ENCODE measurements at places on chromosomes 11 and 22. TPM values are rescaled to one million over a fixed set of nuclear protein-coding genes. Genes with fewer than 3 reads are reported as not detected.

SHANK3 gene
- total RNA-seq = 0.61 TPM

MAPK1 gene
- total RNA-seq = 71.1 TPM

ACTN3 gene
- total RNA-seq = 0.05 TPM

- peaks cover 12% of the 10 kb centered on the region for H3K4me1 ChIP-seq
- no peak overlapping the region for H3K4me3 ChIP-seq
- no peak for DNase-seq
- H3K36me3 ChIP-seq = no peaks in the 10 kb centered on the region
- H3K27ac ChIP-seq = no peak overlapping the region
Measured at GRCh38 chr11:121368364-121369240, 76.0 kb downstream of the SC5D start.

DNA sequence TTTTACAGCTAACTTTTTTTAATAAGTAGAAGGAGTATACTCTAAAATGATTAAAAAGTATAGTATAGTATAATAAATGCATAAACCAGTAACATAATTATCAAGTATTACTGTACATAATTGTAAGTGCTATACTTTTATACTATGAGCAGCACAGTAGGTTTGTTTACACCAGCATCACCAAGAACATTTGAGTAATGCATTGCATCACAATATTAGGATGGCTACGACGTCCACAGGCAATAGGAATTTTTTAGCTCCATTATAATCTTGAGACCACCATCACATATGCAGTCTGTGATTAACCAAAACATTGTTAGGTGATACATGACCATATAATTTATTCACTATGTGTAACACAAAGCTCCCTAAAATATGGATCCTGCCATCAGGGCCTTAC, 20.4 kb downstream of the RNF141 start:
- peaks cover 13% of the 10 kb centered on the region for H3K36me3 ChIP-seq
- no peak for DNase-seq
- H3K4me3 ChIP-seq = no peak overlapping the region
- peaks cover 11% of the 10 kb centered on the region for H3K4me1 ChIP-seq
- no peaks in the 10 kb centered on the region for H3K27me3 ChIP-seq

GRCh38 chr22:28810821-28811491, 10.6 kb upstream of the XBP1 start:
- peak; percentile 69 for DNase-seq
- H3K4me1 ChIP-seq = peaks cover 38% of the 10 kb centered on the region
- H3K27me3 ChIP-seq = no peaks in the 10 kb centered on the region
- H3K36me3 ChIP-seq = no peaks in the 10 kb centered on the region
- H3K4me3 ChIP-seq = peak overlapping the region; percentile 40

DNA sequence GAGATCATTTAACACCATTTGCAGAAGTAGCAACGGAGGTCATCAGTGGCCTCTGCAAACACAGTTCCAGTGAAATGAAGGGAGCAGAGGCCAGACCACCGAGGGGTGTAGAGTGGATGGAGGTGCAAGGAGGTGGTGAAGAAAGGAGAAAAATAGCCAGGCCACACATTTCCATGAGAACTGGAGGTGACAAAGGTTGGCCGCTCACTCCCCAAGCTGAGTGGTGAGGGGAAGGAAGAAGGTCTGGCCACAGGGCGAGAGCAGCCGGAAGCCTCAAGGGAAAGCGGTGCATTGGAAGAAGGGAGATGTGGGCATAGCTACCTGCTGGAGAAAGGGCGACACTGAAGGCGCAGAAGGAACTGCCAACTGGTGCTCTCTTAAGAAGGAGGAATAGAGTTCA, 20.1 kb upstream of the TMPRSS4 start:
- no peak overlapping the region for H3K27ac ChIP-seq
- peaks cover 21% of the 10 kb centered on the region for H3K4me1 ChIP-seq
- H3K36me3 ChIP-seq = no peaks in the 10 kb centered on the region
- DNase-seq = no peak
- no peak overlapping the region for H3K4me3 ChIP-seq

DNA sequence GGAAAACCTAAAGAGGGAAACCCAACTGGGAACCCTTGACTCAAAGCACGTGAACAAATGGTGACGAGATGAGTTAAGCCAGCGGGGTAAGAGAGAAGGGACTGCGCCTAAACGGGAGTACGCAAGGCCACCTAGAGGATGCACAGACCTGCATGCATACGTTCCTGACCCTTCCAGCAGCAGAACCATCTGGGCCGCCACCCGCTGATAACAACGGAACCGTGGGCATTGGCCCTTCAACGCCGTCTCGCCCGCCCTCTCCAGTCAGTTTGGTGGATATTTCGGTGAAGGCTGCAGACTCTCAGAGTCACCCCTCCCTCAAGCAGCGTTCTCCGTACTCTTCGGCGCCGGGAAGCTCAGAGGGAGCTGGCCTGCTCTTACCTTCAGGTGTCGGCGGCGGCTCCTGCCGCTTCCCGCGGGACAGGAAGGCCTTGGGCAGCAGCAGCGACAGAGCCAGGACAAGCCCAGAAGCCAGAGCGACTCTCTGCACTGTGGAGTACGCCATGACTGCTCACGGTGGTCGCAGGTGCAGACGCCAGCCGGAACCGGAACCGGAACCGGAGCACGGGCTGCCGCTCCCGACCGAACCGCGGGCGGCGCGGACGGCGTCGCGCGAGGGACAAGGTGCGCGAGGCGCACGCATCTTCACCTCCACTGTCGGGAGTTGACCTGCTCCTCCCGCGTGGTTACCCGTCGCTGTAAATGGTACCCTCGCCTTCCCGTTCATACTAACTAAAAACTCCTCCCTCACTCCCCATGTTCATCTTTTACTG, at the start of gene RIC3:
TSS of gene RIC3 (minus strand) at position 541 of the 773 bp plus-strand sequence. CDS start at position 505, 36 bp downstream.
- H3K27me3 ChIP-seq = peaks cover 15% of the 10 kb centered on the region
- H3K36me3 ChIP-seq = no peaks in the 10 kb centered on the region
- H3K4me1 ChIP-seq = peaks cover 3% of the 10 kb centered on the region
- no peak within 1 kb of the TSS for H3K27ac ChIP-seq
- peak within 1 kb of the TSS; percentile 35 for H3K4me3 ChIP-seq

DNA sequence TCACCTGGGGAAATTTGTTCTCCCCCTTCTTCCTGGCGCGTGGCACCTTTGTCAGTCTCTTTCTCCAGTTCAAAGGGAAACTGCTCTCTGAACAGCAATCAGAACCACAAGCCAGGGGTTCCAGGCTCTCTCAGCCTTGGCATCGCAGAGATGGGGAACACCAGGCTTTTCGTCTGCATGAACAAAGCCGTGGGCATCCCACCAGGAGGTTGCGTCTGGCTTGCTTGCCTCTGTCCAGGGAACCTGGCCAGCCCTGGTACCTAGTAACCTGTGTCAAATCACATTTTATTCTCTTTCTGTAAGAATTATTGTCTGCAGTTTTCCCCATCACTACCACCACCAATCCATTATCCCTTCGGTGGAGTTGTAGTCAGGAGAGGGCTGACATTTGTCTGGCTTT, 107.0 kb downstream of the WNT7B start:
- H3K4me3 ChIP-seq = no peak overlapping the region
- H3K27ac ChIP-seq = no peak overlapping the region
- no peaks in the 10 kb centered on the region for H3K36me3 ChIP-seq
- no peaks in the 10 kb centered on the region for H3K4me1 ChIP-seq
- DNase-seq = no peak

- no peak overlapping the region for H3K27ac ChIP-seq
- H3K4me1 ChIP-seq = no peaks in the 10 kb centered on the region
- H3K36me3 ChIP-seq = no peaks in the 10 kb centered on the region
- H3K27me3 ChIP-seq = no peaks in the 10 kb centered on the region
- no peak overlapping the region for H3K4me3 ChIP-seq
Measured at GRCh38 chr11:110565357-110566336, 135.9 kb downstream of the FDX1 start.

DNA sequence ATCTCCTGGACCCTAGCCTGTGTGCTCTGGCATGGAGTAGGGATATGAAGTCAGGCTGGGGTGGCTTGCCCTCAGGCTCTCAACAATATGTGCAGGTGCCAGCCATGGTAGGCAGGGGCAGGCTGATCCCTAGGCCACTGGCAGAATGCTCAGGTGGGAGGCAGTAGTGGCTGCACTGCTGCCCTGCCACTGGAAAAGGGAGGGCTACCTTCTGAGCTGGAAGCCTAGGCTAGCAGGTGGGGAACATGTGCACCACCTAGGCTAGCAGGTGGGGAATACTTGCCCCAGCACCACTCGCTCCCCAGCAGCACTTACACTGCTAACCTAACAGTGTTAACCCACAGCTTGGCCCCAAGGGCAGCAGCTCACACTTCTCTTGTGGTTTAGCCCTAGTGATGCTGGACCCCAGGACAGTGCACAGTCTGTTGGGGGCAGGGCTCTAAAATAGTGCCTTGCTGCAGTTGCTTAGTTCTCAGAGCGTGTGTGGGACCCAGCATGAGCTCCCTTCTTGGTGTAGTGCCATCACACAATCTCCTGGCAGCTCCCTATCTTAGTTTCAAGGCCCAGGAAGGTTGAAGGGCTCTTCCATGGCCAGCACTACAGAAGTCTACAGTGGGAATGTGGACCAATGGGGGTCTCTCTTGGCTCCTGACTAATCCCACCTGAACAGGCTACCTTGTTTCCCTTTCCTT, 130.8 kb downstream of the FCHSD2 start:
- DNase-seq = no peak
- H3K27ac ChIP-seq = no peak overlapping the region
- no peaks in the 10 kb centered on the region for H3K4me1 ChIP-seq
- H3K4me3 ChIP-seq = no peak overlapping the region

DNA sequence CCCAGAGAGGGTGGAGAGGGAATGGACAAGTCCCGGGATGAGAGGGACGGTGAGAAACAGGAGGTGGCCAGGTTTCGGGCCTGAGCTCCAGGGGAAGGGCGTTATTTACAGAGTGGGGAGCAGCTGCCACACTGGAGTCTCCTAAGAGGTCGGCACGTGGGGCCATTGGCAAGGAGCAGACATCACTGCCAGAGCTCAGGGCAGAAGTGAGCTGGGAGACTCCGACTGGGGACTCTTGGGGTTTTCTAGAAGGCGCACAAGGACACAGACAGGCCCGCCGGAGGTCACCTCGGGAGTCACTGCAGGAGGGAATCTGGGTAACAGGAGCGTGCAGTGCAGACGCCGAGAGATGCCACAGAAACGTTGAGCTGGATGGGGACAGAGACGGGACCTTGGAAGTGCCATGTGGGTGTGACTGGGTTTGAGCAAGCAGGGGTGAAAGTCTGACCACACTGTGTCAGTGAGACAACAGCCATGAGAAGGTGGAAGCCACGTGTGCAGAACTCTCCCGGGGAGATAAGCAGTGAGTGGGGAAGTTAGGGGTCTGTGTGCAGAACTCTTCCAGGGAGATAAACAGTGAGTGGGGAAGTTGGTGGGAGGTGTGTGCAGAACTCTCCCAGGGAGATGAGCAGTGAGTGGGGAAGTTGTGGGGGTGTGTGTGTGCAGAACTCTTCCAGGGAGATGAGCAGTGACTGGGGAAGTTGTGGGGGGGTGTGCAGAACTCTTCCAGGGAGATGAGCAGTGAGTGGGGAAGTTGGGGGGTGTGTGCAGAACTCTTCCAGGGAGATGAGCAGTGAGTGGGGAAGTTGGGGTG, 187.5 kb downstream of the SHANK2 start:
- no peak overlapping the region for H3K4me3 ChIP-seq
- H3K4me1 ChIP-seq = no peaks in the 10 kb centered on the region
- H3K36me3 ChIP-seq = no peaks in the 10 kb centered on the region
- no peaks in the 10 kb centered on the region for H3K27me3 ChIP-seq
- DNase-seq = no peak
- no peak overlapping the region for H3K27ac ChIP-seq

DNA sequence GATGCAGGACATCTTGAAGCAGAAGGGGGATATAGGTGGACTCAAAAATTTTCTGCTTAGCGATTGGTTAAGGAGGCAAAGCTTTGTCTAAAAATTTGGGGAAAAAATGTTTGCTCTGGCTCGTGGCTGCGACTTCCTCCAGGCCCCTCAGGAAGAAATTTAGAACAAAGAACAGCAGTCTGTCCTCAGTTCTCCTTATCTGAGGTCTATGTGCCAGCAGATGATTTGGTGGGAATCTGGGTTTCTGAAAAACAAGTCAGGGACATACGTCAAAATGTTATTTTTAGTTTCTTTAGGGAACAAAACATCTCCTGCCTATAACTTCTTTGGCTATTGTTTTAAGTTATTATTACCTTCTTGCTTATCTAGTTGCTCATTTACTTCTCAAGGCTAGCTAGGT, 8.1 kb downstream of the OR6M1 start:
- no peaks in the 10 kb centered on the region for H3K36me3 ChIP-seq
- no peak overlapping the region for H3K4me3 ChIP-seq
- no peak for DNase-seq
- H3K4me1 ChIP-seq = no peaks in the 10 kb centered on the region
- H3K27ac ChIP-seq = no peak overlapping the region

- H3K27ac ChIP-seq = no peak overlapping the region
- DNase-seq = no peak
- H3K4me1 ChIP-seq = no peaks in the 10 kb centered on the region
- no peaks in the 10 kb centered on the region for H3K36me3 ChIP-seq
Measured at GRCh38 chr22:48354096-48354495, 1473.6 kb downstream of the BRD1 start.

DNA sequence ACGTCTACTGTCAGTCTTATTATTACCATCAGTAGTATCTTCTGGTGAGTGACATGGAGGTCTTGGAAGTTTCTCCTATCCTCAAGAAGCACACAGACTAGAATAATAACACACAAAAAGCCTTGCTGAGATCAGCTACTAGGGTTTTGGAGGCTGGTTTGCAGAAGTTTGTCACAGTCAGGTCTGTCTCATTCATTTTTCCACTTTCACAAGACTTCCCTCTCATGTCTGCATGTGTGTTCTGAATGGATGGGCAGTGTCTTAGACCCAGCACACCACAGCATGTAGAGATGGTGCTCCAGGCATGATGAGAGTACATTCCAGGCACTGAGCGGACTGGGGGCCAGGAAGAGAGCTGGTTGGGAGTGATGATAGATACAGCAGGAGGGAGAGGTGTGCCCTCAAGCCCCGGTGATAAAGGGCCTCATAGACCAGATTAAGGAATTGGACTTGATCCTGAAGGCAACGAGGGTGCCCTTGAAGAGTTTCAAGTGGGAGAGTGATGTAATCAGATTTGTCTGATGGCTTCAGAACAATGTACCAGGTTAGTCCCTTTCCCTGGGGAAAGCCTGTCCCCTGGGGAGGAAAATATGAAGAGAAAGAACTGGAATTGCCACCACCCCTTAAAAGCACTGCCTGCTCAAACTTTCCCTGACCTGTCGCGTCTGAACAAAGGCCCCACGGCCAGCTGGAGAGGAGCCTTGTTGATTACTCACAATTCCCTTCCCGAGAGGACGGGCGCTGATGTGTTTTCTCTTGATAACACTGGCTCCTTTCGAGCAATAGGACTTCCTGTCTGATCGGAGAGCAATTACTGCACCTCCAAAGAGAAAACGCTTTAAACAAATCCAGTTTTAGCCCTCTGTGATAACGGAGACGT, 45.1 kb upstream of the LMO2 start:
- no peak for DNase-seq
- H3K27ac ChIP-seq = no peak overlapping the region
- H3K4me3 ChIP-seq = no peak overlapping the region
- peaks cover 7% of the 10 kb centered on the region for H3K4me1 ChIP-seq
- H3K27me3 ChIP-seq = no peaks in the 10 kb centered on the region

- no peak overlapping the region for H3K27ac ChIP-seq
- H3K4me1 ChIP-seq = no peaks in the 10 kb centered on the region
- DNase-seq = no peak
- no peaks in the 10 kb centered on the region for H3K27me3 ChIP-seq
- H3K36me3 ChIP-seq = no peaks in the 10 kb centered on the region
Measured at GRCh38 chr11:40185793-40186192, 1273.7 kb downstream of the LRRC4C start.
